GM12891 (cell line): ENCODE measurements at places on chromosomes 11 and 22.

- no peak for DNase-seq
Observed at GRCh38 chr11:69052343-69053168, 3.8 kb downstream of the TPCN2 start.

DNA sequence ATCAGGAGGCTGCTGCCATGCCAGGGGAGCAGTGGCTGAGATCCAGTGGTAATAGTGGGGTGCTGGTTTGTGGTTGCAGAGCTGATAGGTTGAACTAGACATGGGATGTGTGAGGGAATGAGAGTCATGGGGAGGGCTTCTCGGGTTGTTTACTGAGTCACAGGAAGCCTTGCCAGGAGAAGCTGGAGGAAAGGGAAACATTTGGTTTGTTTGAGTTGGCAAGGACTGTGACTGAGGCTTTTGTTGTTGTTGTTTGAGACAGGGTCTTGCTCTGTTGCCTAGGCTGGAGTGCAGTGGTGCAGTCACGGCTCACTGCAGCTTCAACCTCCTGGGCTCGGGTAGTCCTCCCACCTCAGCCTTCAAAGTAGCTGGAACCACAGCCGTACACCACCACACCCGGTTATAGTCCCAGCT is 49.3 kb downstream of the CABIN1 start:
- DNase-seq, result no peak

DNA sequence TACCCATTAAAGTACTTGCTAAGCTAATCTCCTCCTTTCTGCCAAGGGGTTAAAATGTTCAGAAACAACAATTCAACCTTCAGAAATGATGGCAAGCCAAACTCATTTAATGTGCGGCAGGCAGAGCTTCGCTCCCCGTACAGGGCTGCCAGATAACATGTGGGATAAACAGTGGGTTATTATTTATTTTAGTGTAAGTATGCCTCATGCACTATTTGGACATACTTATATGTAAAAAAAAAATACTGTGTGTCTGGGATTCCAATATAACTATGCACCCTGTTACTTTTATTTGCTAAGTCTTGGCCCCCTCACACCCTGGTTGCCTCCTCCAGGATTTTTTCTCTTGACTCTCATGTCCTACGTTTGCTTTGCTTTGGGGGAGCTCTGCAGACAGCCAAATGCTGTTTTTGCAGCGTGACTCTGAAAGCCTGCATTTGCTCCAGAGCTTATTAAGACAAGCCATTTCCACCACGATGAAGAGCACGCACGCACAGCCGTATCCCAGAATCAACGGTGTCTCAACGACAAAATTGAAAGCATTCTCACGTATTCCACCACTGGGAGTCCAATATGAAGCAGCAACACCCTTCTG is 86.5 kb upstream of the SHANK2 start:
- no peak for DNase-seq

GRCh38 chr11:99887481-99887880 is 799.6 kb upstream of the ARHGAP42 start:
- DNase-seq, result no peak

- DNase-seq, result no peak
Observed at GRCh38 chr11:41988951-41989572, 529.6 kb upstream of the LRRC4C start.

DNA sequence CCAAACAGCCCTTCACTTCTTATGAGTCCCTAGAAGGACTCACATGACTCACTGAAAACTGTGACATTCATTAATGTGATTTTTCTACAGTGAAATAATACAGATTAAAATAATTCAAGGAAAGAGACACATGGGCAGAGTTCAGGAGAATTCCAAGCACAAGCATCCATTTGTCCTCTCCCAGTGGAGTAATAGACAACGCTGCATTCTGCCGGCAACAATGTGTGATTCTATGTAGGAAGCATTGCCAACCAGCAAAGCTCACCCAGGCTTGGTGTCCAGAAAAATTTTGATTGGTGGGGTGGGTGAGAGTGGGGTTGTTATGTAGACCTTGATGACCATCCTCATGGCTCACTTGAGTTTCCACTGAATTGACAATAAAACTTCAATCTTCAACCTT is 123.9 kb downstream of the VPREB1 start:
- DNase-seq, result no peak
